Stimulated activated CD8-positive, alpha-beta memory T cell treated with anti-CD3 and anti-CD28 coated beads, Interleukin-12 subunit alpha, Interleukin-12 subunit beta, amount 100 ng/mL, for 1 hour (primary cell): ENCODE measurements at places on chromosomes 4 and X.

DNA sequence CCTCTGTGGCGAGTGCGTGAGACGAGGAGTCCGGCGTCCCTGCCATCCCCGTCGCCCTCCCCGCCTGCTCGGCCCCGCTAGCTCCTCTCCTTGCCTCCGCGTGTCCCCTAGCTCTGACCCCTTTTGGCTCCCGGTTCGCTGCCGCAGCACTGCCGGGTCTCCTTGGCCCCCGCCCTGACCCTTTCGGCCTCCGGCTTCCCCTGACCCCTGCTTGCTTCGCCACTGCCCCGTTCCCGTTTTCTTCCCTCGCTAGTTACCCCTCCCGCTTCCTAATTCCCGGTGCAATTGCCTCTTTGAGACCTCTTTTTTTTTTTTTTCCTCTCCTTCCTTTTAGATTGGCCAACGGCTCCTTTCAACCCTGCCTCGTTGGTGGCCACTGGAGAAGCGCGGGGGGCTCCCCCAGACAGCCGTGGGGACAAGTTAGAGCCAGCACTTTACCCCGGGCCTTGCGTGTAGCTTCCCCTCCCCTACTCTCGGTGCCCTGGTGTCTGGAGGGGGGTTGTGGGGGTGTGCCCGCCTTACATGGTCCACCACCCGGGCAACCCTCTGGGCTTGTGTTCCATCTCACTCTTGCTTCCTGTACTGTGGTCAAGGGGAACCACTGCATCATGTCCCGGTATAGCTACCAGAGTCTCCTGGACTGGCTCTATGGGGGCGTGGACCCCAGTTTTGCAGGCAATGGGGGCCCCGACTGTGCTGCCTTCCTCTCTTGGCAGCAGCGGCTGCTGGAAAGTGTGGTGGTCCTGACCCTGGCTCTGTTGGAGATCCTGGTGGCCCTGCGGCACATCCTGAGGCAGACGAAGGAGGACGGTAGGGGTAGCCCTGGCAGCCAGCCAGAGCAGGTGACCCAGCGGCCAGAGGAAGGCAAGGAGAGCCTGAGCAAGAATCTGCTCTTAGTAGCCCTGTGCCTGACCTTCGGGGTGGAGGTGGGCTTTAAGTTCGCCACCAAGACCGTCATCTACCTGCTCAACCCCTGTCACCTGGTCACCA is 548 bp downstream of the TMEM164 start:
- DNase-seq, result no peak

DNA sequence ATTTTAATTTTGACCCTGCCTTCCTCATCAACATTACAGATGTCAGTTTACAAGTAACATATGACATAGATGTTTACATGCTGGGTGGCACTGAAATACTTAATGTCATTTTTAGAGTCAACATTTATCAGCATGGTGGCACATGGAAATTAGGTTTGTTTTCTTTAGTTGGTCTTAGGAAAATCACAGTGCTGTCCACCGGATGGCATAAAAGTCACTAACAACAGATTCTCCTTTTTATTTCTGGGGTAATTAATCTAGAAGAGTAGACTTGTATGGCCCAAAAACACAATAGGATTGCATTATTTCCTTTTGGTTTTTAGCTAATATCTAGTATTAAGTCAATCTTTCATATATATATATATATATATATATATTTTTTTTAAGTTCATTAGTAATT is 88.6 kb upstream of the HHIP start:
- DNase-seq, result no peak

DNA sequence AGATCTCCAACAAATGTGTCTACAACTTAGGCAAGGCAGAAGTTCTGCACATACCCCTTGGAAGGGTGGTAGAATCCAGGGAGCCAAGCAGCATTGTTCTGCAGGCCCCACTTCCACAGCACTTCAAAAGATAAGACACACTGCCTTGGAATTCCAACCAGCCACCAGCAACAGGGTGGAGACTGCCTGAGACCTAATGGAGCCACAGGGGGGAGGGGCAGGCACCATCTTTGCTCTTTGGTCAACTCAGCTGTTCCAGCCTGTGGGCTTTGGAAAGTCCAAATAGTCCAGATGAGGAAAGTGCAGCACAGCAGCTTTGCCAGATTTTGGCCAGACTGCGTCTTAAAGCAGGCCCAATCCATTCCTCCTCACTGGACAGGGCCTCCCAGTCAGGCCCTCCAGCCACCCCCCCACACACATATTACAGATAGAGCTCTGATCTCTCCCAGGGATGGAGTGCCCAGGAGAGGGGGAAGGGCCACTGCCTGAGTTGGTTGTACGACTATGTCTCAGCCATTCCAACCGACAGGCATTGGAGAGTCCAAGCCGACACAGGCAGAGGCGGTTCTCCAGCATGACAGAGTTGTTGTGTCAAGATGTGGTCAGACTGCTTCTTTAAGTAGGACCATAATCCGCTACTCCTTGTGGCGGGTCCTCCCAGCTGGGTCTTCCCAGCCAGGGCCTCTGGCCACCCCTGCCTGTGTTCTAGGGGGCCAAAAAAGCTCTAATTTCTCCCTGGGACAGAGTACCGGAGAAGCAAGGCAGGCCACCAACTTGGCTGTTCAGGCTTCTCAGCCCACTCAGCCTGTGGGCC is 42.5 kb upstream of the ANTXR2 start:
- DNase-seq, result no peak

- no peak for DNase-seq
Observed at GRCh38 chr4:88043586-88044340, 36.3 kb downstream of the PKD2 start.

DNA sequence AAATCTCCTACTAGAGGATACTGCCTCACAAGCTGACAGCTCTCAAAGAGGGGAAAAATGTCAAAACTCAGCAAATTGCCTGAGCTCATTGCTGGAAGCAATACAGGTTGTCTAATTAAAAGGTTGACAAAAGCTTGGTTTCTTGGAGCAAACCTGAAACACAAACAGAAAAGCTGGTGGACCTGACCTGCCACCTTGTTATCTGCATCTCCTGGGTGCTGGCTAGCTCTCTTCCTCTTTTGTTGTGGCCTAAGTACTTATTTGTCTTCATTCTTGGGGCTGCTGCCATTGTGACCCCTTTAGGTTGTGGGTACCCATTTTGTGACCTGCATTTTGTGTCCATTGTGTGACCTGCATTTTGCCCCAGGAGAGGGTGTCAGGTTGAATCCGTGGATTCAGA is 184.5 kb downstream of the KIT start:
- no peak for DNase-seq

- no peak for DNase-seq
Observed at GRCh38 chr4:79492148-79492547, 84.1 kb upstream of the GK2 start.

DNA sequence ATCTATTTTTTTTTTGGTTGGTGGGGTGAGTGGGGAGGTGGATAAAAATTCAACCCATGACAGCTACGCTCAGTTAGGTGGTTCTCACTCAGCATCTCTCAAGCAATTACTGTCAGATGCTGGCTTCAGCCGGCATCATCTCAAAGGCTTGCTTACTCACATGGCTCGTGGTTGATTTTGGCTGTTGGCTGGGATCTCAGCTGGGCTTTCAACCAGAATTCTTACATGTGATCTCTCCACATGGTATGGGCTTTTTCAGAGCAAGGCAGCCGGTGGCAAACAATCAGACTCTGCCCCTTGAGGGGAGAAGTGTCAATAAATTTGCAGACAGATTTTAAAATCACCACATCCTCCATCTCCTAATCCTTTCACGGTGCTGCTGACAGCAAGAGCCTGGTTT is 47.2 kb downstream of the SLC34A2 start:
- DNase-seq, result no peak

- DNase-seq, result no peak
Observed at GRCh38 chr4:85522277-85522676, 47.3 kb downstream of the ARHGAP24 start.

GRCh38 chr4:48963042-48963679 is 22.9 kb upstream of the CWH43 start:
- peak; percentile 63 for DNase-seq

- no peak for DNase-seq
Observed at GRCh38 chrX:128057421-128057820, 5.2 kb upstream of the ACTRT1 start.

- no peak for DNase-seq
Observed at GRCh38 chrX:18377796-18378195, 23.3 kb upstream of the SCML2 start.

- no peak for DNase-seq
Observed at GRCh38 chr4:129140521-129140920, 44.6 kb downstream of the C4orf33 start.

GRCh38 chr4:87532907-87533306 is 3.7 kb upstream of the SPARCL1 start:
- no peak for DNase-seq

GRCh38 chr4:22997358-22998224 is 304.9 kb downstream of the GBA3 start:
- DNase-seq, result no peak

GRCh38 chr4:138592796-138593195 is 350.6 kb upstream of the SLC7A11 start:
- DNase-seq, result no peak

GRCh38 chrX:83508006-83508405 is at the start of gene POU3F4:
Gene POU3F4 (plus strand): TSS chrX:83508290. CDS start chrX:83508325, 35 bp downstream.
- DNase-seq, result no peak

DNA sequence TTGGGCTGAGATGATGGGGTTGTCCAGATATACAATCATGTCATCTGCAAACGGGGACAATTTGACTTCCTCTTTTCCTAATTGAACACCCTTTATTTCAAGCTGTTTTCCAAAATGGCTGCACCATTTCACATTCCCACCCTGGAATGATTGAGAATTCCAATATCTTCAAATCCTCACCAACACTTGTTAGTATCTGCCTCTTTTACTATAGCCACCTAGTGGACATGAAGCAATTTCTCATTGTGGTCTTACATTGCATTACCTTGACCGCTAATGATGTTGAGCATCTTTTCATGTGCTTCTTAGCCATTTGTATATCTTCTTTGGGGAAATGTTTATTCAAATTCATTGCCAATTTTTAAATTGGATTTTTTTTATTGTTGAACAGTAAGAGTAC is 364.8 kb downstream of the SMARCA1 start:
- DNase-seq, result no peak

GRCh38 chr4:125573786-125574185 is 259.0 kb downstream of the FAT4 start:
- DNase-seq, result no peak

GRCh38 chr4:181143250-181143854 is 1099.8 kb upstream of the TENM3 start:
- DNase-seq, result peak; percentile 42

- no peak for DNase-seq
Observed at GRCh38 chr4:40150932-40151331, 45.9 kb upstream of the RHOH start.

DNA sequence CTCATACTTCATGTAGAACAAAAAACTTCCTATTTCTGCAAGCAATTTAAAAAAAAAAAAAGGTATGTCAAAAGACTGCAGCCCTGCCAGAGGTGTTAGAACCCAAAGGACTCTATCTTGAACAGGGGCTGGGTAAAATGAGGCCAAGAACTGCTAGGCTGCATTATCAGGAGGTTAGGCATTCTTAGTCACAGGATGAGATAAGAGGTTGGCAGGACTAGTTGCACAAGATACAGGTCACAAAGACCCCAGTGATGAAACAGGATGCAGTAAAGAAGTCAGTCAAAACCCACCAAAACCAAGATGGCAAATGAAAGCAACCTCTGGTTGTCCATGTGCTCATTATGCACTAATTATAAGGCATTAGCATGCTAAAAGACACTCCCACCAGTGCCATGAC is 104.1 kb downstream of the ANOS1 start:
- no peak for DNase-seq

- no peak for DNase-seq
Observed at GRCh38 chrX:47877327-47877726, 40.6 kb downstream of the ZNF81 start.

DNA sequence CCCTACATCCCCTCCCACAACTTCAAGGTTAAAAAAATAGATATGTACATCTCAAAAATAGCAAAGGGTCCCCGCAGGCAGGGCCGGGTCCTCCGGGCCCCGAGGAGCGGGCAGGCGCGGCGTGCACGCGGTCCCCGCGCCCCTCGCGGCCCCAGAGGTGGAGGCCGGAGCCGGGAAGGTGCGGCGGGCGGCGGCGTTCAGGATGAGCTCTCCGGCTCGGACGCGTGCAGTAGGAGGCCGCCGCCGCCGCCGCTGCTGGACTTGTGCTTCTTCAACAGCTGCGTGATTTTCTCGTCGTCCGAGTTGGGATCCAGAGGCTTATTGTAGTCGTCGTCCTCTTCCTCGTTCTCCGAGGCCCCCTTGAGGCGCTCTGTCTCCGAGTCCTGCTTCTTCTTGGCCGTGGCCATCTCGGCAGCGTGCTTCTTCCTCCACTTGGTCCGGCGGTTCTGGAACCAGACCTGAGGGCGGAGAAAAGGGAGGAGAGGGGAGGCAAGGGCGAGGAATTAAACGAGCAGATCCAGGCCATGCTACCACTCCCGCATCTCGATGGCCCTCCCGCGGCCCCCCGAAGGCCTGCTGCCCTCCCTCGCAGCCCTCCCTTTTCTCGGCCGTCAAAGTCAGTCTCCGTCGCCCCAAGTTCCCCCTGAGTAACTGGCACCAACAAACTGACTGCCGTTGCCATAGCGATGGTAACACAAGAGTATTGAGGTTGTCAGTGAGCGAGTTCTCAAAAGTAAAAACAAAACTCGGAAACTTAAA is 5.8 kb downstream of the NKX6-1 start:
- no peak for DNase-seq

- DNase-seq, result no peak
Observed at GRCh38 chrX:144334577-144334976, 450.7 kb downstream of the UBE2NL start.

DNA sequence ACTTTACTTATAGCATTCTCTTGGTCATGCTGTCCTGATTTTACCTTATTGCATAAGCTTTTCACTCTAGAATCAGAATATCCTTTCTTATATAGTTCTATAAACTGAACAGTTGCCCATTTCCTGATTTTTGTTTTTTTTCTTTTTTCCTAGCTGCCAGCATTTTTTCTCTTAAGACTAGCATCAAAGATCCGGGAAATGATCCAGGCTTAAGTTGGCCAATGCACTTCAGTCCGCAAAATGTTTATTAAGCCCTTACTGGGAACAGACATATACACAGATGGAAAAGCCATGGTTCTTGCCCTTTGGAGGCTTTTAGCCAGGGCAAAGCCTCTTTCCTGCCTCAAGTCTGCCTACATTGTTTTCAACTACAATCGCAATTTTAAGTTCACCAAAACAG is 10.1 kb upstream of the BMP2K start:
- DNase-seq, result no peak

- no peak for DNase-seq
Observed at GRCh38 chr4:41359836-41360213, 103.1 kb downstream of the UCHL1 start.
